ENCODE measurements at places on chromosomes 5 and 9. TPM values are rescaled to one million over a fixed set of nuclear protein-coding genes. Genes with fewer than 3 reads are reported as not detected.

PSIP1 gene
- 132 TPM for total RNA-seq

PCDHGA7 gene
- not detected for total RNA-seq

EIF4E1B gene
- total RNA-seq: not detected

PRR7 gene
- total RNA-seq: 13.6 TPM

DAB2IP gene
- total RNA-seq: not detected

SMAD5 gene
- total RNA-seq: 9.6 TPM

GRCh38 chr9:99850736-99851499, 29.2 kb downstream of the NR4A3 start:
- DNase-seq: no peak

- no peak for DNase-seq
These were observed 437.7 kb downstream of the SPOCK1 start for GRCh38 chr5:137061382-137061781.

DNA sequence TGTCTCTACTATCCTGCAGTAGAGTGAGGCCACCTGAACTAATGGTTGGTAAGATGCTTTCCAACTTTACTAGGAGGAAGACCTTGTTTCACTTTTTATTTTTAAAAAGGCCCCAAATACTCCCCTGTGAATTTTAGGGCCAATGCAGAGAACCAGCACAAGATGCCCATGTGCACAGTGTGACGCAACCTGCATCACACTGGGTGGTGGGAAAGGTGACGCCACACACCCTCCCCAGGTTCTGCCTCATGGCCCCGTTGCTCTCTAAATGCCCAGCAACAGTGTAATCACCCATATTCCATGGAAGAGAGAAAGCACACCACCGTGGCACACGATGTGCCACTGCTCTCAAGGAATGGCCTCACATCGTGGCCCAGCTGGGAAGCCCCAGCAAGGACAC, 6.4 kb downstream of the SURF4 start:
- no peak for DNase-seq

DNA sequence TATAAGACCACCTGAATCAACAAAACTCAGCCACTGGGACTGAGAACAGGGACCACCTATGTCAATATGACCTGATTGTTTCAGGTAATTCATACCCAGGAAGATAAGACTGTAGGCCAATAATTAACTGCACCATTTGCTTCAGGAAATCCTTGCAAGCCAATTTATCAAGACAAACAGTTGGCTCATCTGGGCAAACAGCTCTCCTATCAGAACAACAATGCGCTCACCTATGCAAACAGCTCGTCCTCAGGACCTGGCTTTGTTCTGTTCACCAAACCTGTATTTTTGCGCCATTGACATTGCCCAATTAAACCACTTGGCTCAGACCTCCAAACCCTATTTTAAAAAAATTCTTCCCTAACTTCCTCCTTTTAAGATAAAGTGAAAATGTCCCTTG, 92.3 kb upstream of the MARCHF11 start:
- DNase-seq: no peak

- DNase-seq: no peak
These were observed 586.4 kb downstream of the TAF11L14 start for GRCh38 chr5:18220631-18221030.

- DNase-seq: no peak
These were observed 28.4 kb downstream of the RFX3 start for GRCh38 chr9:3497401-3497800.

- no peak for DNase-seq
These were observed 43.9 kb downstream of the RAPGEF1 start for GRCh38 chr9:131695836-131696460.

GRCh38 chr5:33936381-33937016, at the start of gene RXFP3:
RXFP3 (plus strand) TSS chr5:33936386; CDS start chr5:33936741, 355 bp downstream.
- no peak for DNase-seq

DNA sequence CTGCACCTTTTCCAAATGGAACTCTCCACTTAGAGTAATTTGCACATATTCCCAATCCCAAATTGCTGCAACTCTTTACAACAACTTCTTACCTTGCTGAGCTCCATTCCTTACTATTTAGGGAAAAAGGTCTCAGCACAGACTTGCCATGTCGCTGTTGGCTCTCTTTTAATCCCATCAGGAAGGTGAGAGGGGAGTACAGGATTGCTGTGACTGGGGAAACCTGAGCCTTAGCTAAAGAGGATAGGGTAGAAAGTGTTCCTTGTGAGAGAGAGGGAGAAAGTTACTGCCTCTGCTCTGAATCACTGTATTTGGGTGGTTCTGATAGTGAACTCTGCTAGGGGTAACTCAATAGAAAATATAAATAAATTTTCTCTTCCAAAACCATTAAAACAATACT, 43.7 kb upstream of the GABRA1 start:
- DNase-seq: no peak

GRCh38 chr5:93006915-93007314, 574.1 kb downstream of the NR2F1-AS1 start:
- no peak for DNase-seq

GRCh38 chr9:13731637-13732036, 452.1 kb upstream of the MPDZ start:
- no peak for DNase-seq

- no peak for DNase-seq
These were observed 61.4 kb upstream of the CKMT2 start for GRCh38 chr5:81171769-81172168.

GRCh38 chr9:89446261-89446960, 51.5 kb downstream of the SEMA4D start:
- DNase-seq: no peak

DNA sequence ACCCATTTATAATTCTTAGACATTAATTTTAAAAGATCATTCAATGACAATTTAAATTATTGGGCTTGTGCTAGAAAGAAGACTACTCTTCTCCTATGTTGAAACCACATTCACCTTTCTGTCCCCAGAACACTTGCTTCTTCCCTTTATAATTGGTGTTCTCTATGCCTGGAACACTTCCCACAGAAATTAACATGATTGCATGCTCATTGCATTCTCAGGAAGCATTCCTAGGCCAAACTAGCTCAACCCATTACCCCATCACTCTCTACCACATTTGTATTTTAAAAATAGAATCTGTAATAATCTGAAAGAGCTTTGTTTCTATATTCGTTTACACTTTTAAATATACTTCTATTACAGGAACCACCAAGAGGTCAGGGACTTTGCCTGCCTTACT, 184.7 kb downstream of the MEF2C start:
- DNase-seq: no peak

All from activated CD4-positive, alpha-beta memory T cell treated with anti-CD3 and anti-CD28 coated beads for 36 hours (primary cell).